Stimulated activated naive CD4-positive, alpha-beta T cell (primary cell): ENCODE measurements at places on chromosomes 11 and 22.

- peak; percentile 87 for DNase-seq
Measured at GRCh38 chr22:44735518-44736428, 16.6 kb upstream of the ARHGAP8 start.

- no peak for DNase-seq
Measured at GRCh38 chr11:65211293-65212105, 29.8 kb downstream of the CAPN1 start.

DNA sequence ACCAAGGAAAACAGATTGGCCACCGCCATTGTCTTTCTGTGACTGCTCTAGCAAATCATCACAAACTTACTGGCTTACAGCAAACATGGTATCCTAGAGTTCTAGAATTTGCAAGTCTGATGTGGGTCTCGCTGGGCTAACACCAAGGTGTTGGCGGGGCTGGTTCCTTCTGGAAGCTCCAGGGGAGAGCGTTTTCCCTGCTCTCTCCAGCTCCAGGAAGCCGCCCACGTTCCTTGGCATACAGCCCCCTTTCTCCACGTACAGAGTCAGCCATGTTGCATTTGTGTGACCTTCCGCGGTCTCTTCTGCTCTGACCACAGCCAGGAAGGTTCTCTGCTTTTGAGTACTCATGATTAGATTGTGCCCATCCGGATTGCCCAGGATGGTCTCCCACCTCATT lies 27.5 kb downstream of the TBC1D22A start:
- no peak for DNase-seq

DNA sequence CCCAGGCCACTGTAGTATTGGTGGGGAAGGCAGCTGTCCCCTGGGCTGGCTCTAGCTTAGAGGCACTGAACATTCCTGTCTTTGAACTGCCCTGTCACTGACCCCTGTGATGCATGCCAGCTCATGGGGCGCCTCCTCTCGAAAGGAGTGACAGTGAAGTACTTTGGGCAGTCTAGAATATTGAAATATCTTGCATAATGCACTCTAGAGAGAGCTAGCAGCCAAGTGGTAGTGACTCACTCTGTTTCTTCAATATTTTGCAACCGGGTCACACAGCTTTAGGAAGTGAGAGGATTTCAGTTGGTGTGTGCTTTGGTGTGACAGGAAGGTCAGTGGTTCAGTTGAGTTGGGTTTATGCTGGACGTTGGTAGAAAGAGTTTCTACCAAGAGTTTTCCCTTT lies 35.5 kb upstream of the ST14 start:
- no peak for DNase-seq

- no peak for DNase-seq
Measured at GRCh38 chr11:95149651-95150364, 60.2 kb downstream of the ENDOD1 start.

- no peak for DNase-seq
Measured at GRCh38 chr11:122157653-122158161, 41.7 kb upstream of the BLID start.
